ENCODE measurements at places on chromosomes 5 and 9.

DNA sequence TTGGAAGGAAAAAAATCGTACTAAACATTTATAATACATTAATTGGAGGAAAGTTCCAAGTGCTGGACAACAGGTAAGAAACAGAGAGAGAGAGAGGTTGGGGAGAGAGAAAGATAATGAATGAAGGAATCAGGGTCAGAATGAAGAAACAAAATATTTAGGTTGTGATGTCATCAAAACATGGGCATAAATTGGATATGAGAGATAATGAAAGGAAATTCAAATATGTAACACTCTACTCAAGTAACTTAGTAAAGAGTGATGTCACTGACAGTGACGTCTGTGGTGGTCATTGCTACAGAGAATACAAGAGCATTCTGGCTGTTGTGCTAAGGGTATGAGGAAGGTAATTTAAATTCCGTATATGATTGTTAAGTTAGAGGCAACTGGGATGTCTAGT lies 543.4 kb upstream of the COX7C start:
- DNase-seq = no peak

- DNase-seq = no peak
These were observed 590.0 kb upstream of the ZNF608 start for GRCh38 chr5:125336401-125336800.

- no peak for DNase-seq
These were observed 61.6 kb downstream of the ICE1 start for GRCh38 chr5:5483880-5484598.

DNA sequence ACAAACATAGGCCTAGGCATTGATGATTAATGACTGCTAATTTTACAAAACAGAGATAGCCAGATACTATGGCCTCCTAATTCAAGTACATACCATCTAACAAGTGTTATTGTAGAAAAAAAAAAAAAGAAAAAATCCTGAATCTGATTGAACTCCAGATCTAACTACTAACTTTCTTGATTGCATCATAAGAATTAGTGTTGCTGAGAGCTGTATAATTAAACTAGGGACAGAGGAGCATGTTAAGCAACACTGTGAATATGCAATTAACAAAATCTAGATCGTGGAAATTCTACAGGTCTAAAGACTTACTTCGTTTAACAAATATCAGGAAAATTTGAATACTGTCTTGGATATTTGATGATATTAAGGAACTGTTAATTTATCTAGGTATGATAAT lies 208.3 kb upstream of the ZNF608 start:
- DNase-seq = no peak

DNA sequence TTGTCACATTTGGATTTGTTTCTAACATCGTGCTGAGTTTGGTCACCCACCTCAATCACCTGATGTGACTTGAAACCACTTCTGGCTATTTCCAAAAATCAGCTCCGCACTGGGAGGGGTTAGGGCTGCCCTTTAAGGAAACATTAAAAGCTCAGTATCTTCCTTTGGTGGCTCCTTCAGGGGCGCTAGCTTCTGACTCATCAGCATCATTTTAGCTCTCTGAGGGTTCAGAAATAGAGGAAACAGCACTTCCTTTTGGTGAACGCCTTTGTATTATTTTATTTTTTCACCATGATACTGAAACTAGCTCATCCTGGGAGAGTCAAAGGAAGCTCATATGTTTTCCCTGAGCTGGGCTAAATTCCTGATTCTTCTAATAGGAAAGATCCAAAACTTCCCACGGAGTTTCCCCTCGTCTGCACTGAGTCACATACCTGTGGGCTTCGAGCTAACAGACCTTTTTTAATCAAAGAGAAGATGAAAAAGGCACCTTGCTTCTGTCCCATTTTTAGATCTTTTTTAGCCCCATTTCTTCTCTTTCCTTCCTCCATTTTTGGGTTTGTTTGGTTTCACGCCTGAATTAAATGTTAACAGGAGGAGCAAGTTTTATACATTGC lies 48.2 kb downstream of the ROPN1L start:
- DNase-seq = no peak

GRCh38 chr5:41764650-41765049 lies 105.6 kb downstream of the OXCT1 start:
- DNase-seq = no peak

- peak; percentile 58 for DNase-seq
These were observed at the start of gene SLC6A19 for GRCh38 chr5:1201327-1202025. Gene SLC6A19, plus strand, starts transcription at chr5:1201595. Its CDS starts 56 bp downstream, at chr5:1201651.

- DNase-seq = no peak
These were observed 67.2 kb downstream of the MVB12B start for GRCh38 chr9:126393876-126394275.

GRCh38 chr5:16992006-16992405 lies 55.9 kb upstream of the MYO10 start:
- no peak for DNase-seq

DNA sequence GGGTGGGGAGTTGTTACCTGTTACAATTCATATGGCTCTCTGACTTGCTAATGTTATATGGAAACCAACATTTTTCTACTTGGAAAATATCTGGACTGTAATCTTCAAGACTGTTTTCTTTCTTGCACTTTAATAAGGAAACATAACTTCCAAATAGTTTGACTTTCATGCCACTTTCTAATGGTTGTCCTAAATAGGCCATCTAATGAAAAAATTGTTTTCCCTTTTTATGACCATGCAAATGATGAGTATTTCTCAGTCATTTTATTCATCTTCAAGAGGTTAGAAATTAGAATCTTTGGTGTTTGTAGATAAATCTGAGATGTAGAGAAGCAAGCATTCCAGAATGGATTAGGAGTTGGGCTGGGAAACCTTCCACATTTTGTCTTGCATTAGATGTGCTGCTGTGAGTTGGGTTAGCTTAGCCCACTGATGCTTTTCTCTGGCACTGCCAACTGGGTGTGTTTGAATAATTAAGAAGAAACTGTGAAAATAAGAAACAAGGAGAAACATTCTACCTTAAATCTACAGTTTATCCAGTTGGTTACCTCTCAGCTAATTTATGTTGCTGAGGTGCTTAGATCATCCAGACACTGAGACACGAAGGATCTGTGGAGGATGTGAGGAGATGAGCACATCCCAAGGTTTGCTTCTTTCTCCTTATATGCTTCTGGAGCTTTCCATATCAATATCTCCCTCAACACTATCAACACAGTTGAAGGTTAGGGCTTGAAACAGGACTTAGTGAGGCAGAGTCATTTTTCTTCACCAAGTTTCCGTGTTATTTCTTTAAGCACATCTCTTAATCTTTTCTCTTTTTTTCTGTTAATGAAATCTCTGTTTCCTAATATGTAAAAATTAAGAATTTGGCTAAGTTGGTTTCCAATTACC lies 2.7 kb downstream of the RASGRF2 start:
- no peak for DNase-seq

DNA sequence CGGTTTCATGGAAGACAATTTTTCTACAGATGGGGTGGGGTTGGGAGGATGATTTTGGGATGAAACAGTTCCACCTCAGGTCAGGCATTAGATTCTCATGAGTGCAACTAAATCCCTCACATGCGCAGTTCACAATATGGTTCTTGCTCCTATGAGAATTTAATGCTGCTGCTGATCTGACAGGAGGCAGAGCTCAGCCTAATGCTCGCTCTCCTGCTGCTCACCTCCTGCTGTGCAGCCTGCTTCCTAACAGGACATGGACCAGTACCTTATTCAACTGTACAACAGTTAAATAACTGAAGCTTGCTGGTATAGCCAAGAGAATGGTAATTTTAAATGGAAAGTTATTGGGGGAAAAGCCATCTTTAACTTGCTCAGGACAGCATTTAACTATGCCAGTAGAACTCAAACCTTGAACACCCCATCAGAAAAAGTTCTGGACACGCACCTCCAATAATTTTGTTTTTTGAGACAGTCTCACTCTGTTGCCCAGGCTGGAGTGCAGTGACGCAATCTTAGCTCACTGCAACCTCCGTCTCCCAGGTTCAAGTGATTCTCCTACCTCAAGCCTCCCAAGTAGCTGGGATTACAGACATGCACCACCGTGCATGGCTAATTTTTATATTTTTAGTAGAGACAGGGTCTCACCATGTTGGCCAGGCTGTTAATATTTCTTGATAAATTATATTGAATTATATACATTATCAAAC lies 27.7 kb downstream of the HMGCR start:
- DNase-seq = no peak

DNA sequence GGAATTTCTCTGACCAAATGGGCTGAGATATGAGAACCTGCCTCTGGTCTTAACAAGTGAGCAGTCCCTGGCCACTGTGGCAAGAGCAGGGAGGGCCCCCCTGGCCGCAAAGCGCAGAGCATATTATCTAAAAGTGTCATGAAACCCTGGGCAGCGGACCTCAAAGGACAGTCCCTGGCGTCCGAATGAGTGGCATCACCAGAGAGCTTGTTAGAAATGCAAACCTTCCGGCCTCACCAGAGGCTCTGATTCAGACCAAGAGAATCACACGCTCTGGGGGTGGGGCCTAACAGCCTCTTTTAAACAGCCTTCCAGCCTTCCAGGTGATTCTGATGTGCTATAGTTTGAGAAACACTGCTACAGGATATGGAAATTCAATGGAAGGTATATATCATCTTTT lies 10.9 kb downstream of the PTPN3 start:
- DNase-seq = no peak

DNA sequence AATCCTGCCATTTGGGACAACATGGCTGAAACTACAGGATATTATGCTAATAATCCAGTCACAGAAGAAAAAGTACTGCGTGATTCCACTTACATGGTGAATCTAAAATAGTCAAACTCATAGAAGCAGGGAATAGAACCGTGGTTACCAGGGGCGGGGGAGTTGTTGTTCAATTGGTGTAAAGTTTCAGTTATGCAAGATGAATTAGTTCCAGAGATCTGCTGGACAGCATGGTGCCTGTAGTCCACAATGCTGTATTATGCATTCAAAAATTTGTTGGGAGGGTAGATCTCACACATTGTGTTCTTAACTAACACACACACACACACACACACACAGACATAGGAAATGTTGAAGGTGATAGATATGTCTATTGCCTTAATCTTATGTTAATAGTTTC lies 480.5 kb downstream of the DMRT2 start:
- DNase-seq = no peak

GRCh38 chr5:177520916-177521513 lies 4.3 kb upstream of the DDX41 start:
- no peak for DNase-seq

DNA sequence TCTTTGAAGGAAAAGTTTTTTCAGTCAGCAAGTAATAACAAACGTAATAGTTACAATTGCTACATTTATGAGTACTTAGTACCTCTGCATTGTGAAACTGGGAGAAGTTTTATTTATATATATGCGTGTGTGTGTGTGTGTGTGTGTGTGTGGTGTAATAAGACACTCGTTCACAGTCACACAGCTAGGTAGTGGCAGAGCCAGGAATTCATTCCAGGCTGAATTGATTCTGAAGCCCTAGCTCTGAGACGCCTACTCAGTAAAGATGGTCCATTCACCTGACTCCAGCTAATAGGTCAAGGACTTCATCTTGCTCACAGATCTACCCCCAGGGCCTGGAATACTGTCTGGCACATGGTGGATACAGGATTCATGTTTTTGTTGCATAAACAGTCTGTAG lies 13.6 kb upstream of the CAST start:
- no peak for DNase-seq

DNA sequence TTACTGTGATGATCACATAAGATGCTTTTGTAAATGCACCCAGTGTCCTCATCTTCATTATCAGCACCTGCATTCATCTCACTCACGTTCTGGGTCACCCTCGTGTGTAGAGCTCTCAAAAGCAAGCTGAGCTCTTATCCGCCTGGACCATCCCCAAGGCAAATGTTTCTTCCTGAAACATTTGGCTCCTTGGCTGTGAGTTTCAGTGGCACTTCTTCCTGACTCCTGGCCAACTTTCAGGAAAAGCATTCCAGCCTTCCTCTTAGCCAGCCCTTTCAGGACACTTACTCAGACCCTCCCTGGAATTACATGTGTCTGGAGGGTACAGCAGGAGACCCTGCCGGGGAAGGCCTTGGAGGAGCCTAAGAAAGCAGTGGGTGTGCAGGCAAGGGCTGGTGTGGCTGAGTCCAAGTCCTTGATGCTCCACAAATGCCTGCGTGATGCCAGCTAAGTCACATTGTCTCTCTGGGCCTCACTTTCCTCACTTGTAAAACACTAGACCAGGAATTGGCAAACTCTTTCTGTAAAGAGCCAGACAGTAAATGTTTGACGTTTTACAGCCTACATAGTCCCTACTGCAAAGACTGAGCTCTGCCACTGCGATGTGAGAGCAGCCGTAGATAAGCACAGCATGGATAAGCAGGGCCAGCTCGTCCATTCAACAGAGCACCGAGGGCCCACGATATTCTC lies 72.1 kb downstream of the PDE6A start:
- DNase-seq = no peak

DNA sequence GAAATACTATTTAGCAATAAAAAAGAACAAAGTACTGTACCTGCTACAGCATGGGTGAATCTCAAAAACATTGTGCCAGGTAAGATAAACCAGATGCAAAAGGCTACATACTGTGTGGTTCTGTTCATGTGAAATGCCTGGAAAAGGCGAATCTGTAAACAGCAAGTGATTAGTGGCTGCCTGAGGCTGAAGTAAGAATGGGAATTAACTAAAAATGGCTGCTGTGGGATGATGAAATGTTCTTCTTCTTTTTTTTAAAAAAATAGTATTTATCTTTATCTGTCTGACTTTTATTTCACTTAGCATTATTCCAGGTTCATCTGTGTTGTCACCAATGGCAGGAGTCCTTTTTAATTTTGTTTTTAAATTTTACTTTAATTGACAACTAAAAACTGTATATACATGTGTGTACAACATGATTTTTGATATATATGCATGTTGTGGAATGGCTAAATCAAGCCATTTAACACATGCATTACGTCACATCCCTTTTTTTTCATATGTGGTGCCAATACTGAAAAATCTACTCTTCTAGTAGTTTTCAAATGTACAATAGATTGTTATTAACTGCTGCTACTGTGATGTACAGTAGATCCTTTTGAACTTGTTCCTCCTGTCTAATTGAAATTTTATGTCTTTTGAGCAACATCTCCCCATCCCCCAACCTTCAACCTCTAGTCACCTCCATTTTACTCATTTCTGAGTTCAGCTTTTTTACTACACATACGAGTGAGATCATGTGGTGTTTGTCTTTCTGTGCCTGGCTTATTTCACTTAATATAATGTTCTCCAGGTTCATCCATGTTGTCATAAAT lies 62.9 kb upstream of the TNFAIP8 start:
- no peak for DNase-seq

DNA sequence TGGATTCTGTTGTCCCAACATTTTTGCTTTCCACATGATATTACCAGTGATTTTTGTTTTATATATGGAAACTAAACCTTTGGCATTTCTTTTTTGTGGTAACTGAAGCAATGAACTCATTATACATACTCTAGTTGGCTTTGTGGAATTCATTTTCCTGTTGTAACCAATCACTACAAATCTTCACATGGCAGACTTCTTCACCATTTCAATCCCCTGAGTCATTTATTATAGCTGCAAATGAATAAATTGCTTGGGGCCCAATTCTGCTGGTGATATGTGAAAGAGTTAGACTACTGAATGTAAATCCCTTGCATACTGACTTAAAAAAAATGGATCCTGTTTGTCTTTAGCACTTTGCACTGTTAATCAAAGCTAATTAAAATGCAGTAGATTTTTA lies 1709.6 kb upstream of the WWC1 start:
- DNase-seq = no peak

Data from liver (tissue), 10 donors.